SHP77 treated with DMSO at 0.1 percent for 48 hours (cell line): ENCODE measurements at places on chromosomes 3 and 15.

DNA sequence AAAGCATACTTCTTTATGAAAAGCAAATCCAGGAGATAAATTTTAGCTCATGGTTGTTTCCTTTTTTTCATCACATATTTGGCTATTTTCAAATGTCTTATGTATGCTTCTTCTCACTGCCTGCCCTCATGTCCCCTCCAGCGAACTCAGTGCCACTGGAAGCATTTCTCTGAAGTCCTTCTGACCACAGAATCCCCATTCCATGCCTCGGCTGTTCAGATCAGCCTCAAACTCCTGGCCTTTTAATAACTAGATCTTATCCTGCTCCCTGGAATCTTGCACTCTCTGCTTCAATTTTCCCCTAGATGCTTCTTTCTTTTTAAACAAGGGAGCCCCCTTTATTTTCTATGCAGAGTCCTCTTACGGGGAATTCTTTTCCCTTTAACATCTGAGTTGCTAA lies 10.1 kb downstream of the ETV5 start:
- DNase-seq, result no peak

DNA sequence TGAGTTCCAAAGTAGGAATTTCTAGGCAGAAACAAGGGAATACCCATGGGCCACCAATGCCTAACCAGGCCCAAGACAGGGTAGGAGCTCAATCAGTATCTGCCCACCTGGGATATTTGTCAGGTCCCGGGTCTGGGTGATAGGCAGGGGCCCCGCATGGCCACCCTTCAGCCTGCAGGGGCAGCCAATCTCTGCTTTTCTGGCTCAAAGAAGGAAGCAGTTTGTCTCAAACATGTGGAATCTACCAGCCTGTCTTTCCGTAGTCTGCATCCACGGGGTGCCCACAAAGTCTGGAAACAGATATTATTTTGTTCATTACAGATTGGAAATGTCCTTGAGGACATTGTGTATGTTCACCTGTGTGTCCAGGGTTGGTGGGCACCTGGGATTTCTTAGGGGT lies 56.2 kb downstream of the CEMIP start:
- no peak for DNase-seq

DNA sequence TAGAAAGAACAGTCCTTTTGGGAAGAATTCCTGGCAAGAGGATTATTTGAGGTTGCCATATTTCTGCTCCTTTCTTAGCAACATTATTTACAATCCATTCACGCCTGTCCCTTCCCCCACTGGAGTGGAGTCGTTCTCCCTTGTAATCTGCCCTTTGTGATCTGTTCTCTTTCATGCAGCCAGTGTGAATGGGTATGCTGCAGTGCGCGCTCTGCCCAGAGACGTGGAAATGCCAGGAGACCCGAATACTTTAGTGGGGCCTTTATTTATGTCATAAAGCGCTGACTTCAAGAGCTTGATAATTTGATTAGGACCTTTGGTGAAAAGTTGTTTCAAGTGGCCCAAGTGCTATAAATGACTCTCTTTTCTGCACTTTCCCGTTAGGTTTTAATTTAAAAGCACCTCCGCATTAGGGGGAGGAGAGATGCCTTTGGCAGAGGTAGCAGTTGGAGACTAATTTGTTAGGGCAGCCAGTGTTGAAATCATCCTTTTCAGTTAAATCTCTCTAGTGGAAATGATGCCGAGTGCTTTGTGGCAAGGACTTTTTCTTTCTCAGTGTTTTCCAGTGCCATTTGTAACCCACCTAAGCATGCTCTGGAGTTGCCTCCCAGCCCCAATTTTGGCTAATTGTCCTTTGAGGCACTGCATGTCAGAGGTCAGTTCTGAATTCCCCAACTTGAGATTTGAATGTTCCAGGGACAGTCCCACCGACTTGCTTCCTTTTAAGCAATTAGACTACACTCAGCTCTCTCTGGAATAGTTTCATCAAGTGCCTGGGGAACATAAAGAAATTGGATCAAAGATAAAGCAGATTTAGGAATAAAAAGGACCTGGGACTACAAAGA lies 52.4 kb downstream of the PSMD6 start:
- no peak for DNase-seq

GRCh38 chr3:27356976-27357375 lies 12.2 kb downstream of the NEK10 start:
- DNase-seq, result no peak

DNA sequence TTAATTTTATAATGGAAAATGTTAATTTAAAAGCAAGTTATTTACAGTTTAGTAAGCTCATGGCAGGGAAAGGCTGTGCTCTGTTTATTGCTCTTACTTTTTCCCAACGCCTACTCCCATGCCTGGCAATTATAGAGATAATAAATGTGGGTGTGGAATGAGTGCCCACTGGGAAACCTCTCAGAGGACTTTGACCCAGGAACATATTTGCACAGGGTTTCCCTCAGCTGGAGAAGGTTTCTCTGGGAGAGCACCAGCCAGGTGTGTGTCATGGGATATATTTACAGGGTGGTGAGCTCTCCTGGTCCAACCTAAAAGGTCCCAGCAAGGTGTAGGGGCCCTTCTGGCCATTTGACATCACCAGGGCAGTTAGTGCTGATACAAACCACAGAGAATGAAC lies 27.9 kb downstream of the ZNF710 start:
- DNase-seq, result no peak

- no peak for DNase-seq
These were observed 408.4 kb downstream of the PLOD2 start for GRCh38 chr3:145752576-145752975.

DNA sequence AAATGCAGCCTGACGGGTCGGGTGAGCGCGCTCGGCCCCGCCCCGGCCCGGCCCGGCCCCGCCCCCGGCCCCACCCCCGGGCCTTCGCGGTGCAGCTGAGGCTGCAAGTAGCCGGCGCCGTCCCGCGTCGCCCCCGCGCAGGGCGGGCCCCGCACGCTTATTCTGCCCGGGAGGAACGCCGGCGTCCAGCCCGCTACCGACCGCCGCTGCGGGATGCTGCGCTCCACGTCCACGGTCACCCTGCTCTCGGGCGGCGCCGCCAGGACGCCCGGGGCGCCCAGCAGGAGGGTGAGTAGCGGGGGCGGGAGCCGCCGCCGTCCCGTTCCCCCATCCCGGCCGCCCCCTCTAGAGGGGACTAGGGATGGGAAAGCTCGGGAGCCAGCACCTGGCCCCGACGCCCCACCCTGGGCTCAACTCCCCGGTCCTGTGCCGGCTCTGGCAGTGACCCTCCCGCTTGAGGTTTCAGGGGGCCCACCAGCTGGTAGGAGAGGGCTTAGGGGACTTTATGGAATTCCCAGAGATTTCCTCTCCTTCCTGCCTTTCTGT lies at the start of gene MYZAP:
Gene MYZAP, plus strand, starts transcription at position 83 of the 546 bp plus-strand sequence. Its CDS starts 131 bp downstream, at position 214.
- DNase-seq, result no peak

DNA sequence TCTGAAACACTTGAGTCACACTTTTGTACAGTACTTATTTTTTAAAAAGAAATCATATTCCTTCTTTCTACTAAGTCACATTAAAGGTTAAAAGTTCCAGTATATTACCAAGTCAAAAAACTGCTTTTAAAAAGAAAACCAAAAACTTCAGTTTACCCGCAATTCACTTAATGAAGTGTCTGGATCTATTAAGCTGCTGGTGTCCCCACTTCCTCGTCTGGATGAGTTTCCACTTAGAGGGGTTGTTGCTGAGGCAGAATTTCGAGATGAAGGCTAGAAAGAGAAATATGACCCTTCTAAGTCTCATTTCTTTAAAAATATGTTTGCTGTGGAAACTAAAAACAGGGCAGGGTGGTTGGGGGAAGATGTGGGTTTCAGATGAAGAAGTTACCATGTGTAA lies 79.7 kb downstream of the LRRFIP2 start:
- no peak for DNase-seq

DNA sequence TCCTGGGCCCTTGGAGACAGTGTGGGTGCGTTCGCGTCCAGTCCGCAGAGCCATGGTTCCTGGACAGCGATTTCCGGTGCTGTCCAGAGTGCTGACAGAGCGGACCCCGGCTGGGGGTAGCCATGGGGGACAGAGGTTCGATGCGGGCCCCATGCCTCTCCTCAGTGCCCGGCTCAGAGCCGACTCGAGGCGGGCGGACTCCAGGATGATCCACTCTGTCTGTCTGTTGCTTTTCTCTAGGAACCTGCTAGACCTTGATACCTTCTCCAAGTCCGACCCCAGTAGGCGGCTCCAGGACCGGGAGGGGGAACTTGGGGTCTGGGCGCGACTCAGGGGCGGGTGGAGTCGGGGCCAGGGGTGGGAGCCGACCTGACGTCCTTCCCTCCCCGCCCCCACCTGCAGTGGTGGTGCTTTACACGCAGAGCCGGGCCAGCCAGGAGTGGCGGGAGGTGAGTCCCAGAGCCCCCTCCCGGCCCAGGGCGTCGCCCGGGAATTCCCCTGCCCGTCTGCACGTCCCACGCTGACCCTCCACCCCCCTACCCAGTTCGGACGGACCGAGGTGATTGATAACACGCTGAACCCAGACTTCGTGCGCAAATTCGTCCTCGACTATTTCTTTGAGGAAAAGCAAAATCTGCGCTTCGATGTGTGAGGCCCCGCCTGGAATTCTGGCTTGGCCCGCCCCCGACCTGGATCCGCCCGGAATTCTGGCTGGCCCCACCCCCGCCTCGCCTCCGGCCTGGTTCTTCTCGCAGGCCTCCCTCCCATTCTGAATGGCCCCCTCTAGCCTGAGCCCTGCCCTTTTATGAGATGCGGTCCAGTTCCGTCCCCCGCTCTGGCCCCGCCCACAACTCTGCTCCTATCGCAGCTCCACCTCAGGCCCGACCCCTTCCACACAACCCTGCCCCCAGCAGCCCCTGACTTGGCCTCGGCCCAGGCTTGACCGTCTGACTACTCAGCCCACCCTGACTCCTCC lies 1.0 kb downstream of the CPNE9 start:
- no peak for DNase-seq
